ENCODE measurements at places on chromosomes 12 and 14.

DNA sequence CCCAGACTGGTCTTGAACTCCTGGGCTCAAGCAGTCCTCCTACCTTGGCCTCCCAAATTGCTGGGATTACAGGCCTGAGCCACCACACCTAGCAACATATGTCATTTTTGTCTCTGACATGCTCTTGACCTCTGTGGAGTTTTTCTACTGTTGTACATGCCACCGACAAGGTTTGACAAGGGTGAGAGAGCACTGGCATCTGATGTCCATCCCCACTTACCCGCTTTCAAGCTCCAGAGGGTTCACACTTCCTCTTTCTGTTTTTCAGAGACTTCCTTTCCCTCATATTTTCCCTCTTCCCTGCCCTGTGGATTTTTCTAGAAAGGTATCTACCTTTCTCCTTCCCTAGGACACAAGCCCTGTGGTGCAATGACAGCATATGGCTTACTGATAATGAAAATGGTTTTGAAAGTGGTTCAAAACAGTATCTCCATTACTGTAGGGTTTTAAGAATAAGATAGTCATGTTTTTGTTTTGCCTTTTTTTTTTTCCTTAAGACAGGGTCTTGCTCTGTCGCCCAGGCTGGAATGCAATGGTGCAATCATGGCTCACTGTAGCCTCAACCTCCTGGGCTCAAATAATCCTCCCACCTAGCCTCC lies 27.7 kb upstream of the PLEKHG3 start:
- DNase-seq, result no peak

- DNase-seq, result no peak
Observed at GRCh38 chr12:65266408-65266807, 12.1 kb upstream of the MSRB3 start.

DNA sequence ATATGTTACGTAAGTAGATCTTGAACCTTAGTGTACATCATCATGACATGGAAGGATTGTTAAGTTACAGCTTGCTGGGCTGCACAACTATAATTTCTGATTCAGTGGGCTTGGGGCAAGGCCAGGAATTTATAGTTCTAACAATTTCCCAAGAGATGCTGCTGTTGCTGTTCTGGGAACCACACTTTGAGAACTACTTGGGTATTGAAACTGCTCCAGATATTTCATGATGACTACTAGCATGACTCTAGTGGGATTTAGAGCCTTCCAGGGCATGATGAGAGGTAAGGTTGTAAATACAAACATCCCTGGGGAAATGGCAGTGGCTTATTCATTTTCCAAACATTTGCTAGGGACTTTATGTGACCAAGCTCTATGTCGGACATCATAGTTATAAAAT lies 904.8 kb upstream of the SEL1L start:
- DNase-seq, result no peak

- DNase-seq, result peak; percentile 73
Observed at GRCh38 chr12:12327802-12328201, 22.2 kb downstream of the MANSC1 start.

DNA sequence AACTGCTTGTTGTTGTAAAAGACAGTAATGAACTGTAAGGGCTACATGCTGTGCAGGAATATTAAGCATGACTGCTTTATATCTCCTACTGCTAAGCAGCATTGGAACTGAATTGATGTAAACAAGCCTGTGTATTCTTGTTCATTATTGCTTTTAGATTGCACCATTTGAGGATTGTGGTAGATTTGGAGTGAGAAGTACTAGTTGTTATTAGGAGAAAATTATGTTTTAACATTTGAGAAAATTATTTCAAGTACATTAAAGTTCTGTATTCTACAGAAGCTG lies 212.7 kb downstream of the ERC1 start:
- no peak for DNase-seq

GRCh38 chr14:71437870-71438269 lies 494.4 kb upstream of the RGS6 start:
- DNase-seq, result peak; percentile 17

DNA sequence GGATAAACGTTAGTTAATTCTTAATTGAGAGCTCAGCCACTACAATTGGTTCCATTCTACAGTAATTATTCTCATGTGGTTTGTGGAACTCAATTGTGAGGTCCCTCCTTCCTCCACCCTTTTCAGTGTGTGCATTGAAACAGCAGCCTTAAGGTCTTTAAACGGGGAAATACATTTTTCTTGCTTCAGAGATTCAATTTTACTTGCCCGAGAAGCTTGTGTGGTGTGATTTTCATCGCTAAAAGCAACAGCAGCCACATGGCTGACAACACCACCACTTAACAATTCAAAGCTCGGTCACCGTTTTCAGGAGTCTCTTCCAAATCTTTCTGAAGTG lies 733 bp upstream of the PPFIBP1 start:
- no peak for DNase-seq

GRCh38 chr14:75298187-75298965 lies 19.7 kb downstream of the FOS start:
- DNase-seq, result no peak

- no peak for DNase-seq
Observed at GRCh38 chr12:16492240-16492639, 113.7 kb downstream of the LMO3 start.

- peak; percentile 52 for DNase-seq
Observed at GRCh38 chr12:27733052-27733656, 22.5 kb downstream of the MRPS35 start.

DNA sequence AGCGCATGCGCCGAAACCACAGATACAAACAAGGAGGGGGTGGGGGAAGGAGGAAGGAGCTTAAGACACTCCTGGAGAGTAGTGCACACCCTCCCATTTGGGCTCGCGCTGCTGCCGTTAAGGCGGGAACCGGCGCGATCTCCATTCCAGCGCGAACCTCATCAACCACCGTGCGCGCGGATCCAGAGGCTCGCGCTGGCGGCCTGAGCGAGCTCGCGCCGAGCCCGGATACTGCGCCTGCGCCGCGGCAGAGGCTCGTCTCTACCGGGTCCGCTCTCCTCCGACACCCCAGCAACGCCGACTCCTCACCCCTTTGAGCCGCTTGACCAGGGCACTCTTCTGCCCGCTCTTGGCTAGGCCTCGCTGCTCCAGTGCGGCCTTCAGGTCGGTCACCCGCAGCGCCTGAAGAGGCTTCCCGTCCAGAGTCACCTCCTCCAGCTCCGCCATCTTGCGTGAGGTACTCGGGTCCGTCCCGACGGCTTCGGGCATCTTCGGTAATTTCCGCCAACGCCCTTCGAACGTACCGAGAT lies at the start of gene ACIN1:
ACIN1 (minus strand) TSS at position 471 of the 530 bp plus-strand sequence; CDS start at position 447, 24 bp downstream.
- peak; percentile 86 for DNase-seq

DNA sequence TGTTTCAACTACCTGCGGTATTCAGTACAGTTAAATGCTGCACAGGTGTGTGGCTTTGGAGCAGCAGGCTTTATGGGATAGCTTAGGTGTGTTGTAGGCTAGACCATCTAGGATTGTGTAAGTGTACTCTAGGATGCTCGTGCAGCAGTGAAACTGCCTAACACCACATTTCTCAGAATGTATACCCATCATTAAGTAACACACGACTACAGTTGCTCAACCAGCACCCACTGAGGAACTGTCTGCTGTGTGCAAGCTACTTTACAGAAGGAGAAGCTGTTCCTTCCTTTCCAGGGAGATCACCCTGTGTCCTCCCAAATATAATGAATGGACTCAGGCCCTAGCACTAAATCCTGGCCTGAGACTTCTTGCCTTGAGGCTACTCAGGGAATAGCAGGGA lies 94.8 kb downstream of the SLC24A4 start:
- DNase-seq, result no peak

DNA sequence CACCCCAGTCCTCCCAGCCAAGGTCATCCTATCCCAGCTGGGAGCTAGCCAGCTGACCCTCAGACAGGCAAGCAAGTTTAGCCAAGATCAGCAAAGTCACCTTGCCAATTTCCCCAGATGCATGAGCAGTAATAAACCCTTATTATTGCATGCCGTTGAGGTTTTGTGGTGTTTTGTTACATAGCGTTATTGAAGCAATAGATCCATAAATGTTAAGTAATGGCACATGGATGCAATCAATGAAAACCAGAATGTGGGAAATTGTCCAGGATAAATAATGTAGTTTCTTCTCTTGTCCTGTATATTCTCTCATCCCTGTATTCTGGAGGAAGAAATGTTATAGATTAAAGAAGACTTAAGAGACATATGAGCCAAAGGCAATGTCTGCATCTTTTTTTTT lies 18.0 kb upstream of the TMEM260 start:
- no peak for DNase-seq

DNA sequence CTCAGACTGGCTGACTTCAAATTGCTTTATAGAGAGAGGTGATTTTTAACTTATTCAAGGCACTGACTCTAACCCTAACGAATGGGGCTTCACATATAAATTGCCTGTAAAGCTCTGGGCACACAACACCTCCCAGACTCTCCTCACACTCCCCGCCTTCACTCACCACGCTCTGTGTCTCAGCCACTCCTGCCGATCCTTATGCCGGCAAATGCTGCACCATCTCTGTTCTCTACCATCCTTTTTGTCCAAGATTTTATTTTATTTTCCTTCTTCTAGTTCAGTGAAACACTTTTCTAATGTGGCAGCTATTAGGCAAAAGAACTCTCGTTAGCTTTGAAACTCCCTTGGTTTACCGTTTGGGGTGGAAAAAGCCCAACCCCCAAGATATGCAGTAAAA lies 446.1 kb upstream of the TMEM132C start:
- DNase-seq, result no peak

GRCh38 chr12:32843528-32844095 lies 53.0 kb downstream of the PKP2 start:
- no peak for DNase-seq

- DNase-seq, result no peak
Observed at GRCh38 chr14:57526942-57527341, 33.3 kb upstream of the CCDC198 start.

- DNase-seq, result no peak
Observed at GRCh38 chr14:61417883-61418455, 96.6 kb downstream of the PRKCH start.

GRCh38 chr14:22500525-22500924 lies 88.5 kb downstream of the DAD1 start:
- DNase-seq, result no peak

- DNase-seq, result peak; percentile 75
Observed at GRCh38 chr12:2183556-2184541, 131.1 kb downstream of the CACNA1C start.

- no peak for DNase-seq
Observed at GRCh38 chr14:27427796-27428195, 830.0 kb upstream of the NOVA1 start.

DNA sequence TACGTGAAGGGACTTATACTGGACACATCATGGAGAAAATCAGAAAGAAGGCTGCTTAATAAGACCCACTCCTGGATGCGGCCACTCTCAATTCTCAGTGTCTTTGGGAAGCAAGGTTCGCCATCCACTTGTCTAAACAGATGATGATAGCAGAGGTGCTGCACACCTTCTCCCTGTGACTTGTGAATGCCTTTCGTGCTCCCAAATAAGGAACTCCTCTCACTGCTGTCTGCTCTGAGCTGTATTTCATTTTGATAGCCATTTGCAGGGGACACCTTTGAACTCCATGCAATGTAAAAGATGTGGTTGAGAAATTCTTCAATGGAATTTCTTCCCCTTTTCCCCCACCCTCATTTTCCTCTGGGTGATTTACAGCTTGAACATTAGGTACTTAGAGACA lies 11.6 kb downstream of the RMST start:
- no peak for DNase-seq
